Fibroblast of skin of left quadriceps (primary cell): ENCODE measurements at places on chromosomes 7 and 10.

GRCh38 chr10:82943142-82943541 is 1068.1 kb downstream of the NRG3 start:
- no peak for DNase-seq

DNA sequence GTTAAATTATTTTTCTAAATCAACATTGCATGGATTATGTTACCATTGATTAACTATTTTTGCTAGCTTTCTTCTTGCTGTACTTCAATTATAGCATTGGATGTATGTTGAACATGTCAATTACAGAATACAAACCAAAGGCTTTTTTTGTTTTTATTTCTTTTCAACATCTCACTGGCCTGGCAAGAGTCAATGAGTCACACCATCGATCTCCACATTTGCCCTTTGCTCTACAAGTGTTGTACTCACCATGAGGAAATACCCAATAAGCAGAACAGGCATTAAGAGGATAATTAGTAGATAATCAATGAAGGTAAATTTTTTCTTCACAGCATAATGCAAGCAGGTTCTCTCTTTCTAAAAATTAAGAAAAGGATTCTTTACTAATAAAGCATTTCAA is 23.3 kb downstream of the ANKRD22 start:
- DNase-seq = no peak

DNA sequence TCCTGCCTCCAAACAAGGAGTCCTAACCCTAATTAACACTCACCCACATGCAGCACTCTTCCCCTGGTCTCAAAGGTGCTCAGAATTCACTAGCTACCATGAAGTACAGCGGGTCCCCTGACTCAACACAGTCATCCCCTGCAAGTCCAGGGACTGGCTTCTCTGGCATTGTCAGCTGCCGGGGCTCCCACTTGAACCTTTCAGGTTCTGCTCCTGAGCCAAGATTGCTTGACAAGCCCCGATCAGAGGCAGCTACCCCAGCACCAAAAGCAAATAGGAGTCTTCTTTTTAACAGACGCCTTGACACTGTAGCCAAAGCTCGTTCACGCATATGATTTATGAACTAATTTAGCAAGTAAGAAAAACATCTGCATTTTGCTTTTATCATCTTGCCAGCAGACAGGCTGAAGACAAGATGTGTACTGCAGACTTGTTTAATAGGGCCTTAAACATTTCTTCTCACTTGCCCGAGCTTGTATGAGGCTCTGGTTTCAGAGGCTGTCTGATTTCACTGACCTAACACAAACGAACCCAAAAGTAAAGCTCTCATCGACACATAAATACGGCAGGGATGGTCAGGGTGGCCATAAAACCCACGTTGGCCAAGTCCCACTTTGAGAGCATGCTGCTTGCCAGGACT is 67.6 kb upstream of the ADAM12 start:
- DNase-seq = no peak

DNA sequence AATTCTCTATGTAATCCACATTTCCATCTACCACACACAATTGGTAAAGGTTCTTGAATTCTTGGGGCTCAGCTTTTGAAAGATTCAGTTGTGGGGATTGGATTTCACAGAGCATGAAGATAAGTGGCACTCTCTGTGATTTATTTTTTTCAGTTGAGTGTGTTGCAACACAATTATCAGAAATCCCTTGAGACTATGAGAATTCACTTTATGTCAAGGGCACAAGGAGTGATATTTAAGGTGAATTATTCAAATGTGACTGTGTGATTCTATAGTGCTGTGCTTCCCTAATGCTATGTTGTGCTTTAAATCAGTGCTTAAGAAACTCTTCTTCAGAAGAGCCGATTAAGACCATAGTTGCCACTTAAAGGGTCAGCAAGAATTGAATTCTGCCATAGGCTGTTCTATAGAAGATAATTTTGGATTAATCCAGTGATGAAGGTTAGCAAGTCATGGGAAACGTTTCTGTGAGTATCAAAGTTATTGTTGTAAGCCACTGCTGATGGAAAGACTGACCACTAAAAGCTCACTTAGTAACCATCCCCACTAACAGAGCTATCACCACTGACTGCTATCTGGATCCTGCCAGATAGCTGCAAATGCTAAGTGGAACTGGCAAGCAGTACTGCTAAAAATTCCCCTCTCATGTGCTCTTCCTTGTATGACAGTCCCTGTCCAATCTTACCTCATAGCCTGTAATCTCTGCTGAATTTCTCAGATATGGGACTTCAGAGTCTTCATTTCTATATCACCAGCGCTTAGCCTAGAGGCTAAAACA is 134.0 kb upstream of the SEMA3D start:
- DNase-seq = no peak

DNA sequence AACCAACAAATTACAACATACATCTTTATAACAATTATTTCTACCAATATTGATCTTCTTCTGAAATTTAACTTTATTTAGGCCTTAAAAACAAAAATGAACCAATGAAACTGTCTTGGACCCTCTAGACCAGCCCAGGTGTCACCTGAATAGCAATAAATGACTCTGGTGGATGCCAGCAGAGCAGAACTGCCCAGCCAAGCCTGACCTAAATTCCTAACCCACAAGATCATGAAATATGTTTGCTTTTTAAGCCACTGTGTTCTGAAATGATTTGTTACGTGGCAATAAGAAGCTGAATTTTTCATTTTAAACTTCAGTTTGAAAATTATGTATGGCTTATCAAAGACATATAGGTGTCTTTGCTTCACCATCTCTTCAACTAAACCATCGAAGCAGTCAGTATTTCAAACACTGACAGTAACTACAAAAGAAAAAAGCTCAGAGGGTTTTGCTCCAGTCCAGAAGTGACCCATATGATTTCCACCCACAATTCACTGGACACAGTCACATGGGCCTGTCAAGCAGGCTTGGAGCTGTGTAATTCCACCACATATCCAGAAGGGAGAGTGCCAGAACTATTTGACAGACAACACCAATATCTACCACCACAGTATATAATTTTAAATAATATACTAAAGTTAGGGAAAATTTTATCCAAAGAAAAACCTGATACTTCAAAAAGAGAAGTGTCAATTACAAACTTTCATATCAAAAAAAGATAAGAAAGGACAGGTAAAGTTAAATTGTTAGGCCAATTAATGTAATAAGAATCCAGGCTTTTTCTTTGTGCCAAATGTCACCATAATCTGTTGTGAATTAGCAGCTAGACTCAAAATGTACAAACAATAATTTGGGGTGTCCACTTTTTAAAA is 94.5 kb downstream of the KMT2C start:
- peak; percentile 11 for DNase-seq

DNA sequence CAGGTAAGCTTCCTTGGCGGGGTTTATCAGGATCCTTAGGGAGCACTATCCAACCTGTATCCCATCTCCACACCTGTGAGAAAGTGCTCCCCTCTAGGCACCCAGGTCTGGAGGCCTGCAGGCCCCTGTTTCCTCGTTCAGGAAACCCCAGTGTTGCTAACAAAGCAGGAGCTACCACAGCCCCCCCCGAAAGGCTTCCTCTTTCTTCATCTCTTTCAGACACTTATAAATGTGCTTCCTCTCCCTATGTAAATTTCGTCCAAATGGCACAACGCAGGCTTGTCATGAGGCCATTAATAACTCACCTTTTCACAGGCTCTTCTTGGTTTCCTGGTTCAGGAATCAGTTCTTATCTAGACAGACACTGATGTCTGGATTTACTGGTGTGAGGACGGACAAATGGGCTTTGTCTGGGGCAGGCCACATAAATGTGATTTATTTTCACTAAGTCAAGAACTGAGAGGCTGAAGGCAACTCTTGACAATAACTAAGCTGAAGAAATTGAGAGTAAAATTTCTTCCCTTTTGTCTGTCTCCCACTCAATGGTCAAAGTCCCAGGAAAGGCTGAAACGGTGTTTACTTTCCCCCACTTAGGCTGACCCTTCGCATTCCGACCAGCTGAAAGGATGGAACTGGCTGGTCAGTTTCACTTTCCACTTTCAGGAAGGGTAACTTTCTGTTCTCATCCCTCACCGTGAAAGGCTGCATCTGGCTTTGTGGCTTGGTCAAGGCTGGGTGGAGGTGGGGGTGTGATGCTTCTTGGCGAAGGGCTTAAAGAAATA is 46.8 kb downstream of the PIK3AP1 start:
- no peak for DNase-seq

DNA sequence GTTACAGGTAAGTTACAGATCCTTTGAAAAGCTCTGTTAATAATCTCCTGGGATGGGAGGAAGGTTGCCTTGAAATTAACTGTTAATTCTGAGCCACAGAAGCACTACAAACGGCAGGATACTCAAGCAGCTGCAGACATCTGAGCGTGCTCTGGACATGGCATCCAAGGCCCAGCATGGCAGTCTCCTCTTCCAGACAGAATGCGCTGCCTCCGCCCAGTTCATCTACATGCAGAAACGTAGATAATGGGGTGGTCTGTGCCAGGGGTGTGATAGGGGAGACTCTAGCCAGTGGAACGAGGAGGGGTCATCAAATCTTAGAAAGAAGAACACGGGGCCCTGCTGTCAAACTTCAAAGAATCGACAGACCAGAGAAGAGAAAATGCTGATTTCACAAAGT is 13.8 kb downstream of the VIPR2 start:
- DNase-seq = no peak

- DNase-seq = no peak
These were observed 820 bp upstream of the NRG3 start for GRCh38 chr10:81873932-81874816.

DNA sequence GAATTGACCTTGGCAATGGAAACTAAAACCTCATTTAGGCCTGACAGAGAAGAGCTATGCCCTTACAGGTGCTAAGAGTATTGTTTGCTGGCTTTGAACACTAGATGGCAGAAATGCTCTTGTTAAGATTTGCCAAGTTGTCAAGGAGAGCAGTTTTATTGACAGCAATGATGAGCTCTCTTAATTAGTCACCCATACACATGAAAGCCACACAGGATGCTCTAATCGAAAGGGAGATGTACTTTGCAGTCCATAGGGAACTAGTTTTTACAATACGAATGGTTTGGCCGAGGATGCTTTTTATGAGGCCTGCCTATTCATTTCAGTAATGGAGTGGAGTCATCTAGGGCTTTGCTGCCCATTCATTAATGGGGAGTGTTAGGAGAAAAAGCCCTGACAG is 45.4 kb upstream of the MBL2 start:
- DNase-seq = peak; percentile 17

DNA sequence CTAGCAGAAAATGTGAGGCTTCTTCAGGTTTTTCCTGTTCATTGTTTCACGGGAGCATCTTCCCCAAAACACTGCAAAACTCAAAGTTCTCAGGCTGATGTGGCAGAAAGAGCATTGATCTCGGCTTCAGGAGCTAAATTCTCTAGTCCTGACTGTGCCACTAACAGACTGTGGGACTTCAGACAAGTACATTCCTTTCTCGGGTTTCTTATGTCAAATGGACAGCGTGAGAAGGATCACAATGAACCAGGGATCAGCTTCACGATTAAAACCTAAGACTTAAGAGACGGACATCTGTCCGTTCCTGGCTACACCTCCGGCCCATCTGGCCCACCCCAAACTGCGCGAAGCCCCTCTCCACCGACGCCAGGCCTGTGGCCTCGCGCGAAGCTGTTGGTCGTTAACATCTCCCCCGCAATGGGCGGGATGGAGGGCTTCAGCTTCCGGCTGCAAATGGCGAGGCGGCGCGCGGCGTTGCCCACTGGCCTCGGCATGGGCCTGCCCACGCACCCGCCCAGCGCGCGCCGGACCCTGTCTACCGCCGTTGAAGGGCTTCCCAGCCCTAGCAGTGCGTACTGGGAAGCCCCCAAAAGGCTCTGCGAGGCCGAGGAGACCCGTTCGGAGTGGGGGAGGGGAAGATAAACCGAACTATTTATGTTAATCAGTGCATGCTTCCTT is 549 bp upstream of the DDX50 start:
- DNase-seq = no peak

DNA sequence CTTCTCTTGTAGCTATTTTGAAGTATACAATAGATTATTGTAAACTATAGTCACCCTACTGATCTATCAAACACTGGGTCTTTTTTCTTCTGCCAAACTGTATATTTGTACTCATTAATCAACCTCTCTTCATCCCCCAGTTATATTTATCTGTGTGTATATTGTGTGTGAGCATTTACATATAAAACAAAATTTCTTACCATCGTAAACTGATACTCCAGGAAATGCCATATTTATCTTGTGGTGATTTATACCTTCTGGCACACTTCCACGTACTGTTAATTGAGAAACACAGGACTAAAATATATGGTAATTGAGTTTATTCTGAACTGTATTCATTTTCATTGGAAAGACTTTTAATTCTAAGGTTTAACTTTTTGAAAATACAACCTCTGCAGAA is 18.9 kb downstream of the ANLN start:
- DNase-seq = no peak

GRCh38 chr10:26797340-26797739 is 63.4 kb downstream of the ABI1 start:
- DNase-seq = no peak

GRCh38 chr7:110973196-110973990 is 117.5 kb upstream of the LRRN3 start:
- DNase-seq = peak; percentile 48

GRCh38 chr7:70092314-70093204 is 494.3 kb downstream of the AUTS2 start:
- peak; percentile 93 for DNase-seq

DNA sequence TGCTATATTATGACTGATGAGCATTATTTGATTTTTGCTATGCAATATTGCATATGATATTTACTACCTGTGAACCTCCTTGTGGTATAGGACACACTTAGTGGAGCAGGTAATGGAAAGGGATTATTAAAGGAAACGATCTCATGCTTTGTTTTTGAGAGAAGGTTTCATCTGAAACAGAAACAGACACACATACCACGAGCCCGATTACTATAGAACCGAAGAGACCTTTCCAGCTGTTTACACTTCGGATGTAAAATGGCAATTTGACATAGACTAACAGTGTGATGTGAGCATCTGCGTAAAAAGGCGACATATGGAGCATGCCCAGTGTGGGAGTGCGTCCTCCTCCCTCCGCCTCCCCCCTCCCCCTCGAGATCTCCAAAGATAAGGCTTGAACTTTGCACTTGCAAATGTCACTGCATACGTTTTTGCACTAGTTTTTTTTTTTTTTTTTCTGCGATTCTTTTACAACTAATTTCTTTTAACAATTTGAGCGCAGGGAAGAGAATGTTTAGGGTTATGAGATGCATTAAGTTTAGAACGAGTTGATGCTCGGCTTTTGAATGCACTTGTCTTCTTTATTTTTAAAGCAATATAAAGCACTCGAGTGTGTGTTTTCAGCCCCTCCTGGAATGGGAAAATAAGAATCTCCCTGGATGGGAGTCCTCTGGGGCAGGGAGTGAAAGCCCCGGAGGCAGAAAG is 251.0 kb downstream of the NSUN6 start:
- no peak for DNase-seq
